ENCODE measurements at places on chromosomes 6 and 20. TPM values are rescaled to one million over a fixed set of nuclear protein-coding genes. Genes with fewer than 3 reads are reported as not detected.
A peak's percentile ranks its signal among the peaks of the same experiment; 100 is the strongest.

GRCh38 chr20:19141998-19142397, 70.4 kb upstream of the SLC24A3 start:
- no peak overlapping the region for H3K27ac ChIP-seq
- DNase-seq, result no peak
- H3K36me3 ChIP-seq, result no peaks in the 10 kb centered on the region
- no peaks in the 10 kb centered on the region for H3K27me3 ChIP-seq

GRCh38 chr20:53331151-53331973, 262.3 kb downstream of the ZNF217 start:
- no peak overlapping the region for H3K27ac ChIP-seq
- peaks cover 5% of the 10 kb centered on the region for H3K36me3 ChIP-seq
- H3K4me1 ChIP-seq, result no peaks in the 10 kb centered on the region
- no peak overlapping the region for H3K4me3 ChIP-seq

DNA sequence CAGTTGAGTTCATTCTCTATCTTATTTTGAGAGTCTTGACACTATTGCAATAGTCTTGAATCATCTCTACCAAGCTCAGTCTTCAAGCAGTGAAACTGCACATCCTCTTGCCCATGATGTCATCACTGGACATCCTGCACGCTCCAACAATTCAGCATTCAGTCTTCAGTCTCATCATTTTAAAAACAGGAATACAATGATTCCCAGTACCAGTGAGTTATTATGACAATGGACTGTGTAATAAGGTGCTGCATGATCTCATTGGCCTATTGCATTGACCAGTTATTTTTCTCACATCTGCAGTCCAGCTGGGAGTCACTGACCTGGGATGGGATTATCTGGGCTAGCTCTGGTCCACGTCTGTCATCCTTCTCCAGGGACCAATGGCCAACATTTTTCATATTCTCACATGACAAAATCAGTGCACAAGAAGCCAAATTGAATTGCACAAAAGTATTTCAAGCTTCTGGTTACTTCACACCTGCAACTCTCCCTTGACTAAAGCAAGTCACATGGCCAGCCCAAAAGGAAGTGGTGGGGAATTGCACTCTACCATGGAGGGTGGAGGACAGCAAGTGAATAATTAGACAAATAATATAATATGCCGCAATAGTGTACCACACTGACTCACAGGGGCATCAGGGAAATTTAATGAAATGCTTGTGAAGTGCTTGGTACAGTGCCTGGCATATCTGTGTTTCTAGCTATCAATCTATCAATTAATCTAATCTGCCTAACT, 6.4 kb upstream of the CST2 start:
- no peak overlapping the region for H3K27ac ChIP-seq
- H3K4me1 ChIP-seq, result no peaks in the 10 kb centered on the region
- H3K4me3 ChIP-seq, result no peak overlapping the region

DNA sequence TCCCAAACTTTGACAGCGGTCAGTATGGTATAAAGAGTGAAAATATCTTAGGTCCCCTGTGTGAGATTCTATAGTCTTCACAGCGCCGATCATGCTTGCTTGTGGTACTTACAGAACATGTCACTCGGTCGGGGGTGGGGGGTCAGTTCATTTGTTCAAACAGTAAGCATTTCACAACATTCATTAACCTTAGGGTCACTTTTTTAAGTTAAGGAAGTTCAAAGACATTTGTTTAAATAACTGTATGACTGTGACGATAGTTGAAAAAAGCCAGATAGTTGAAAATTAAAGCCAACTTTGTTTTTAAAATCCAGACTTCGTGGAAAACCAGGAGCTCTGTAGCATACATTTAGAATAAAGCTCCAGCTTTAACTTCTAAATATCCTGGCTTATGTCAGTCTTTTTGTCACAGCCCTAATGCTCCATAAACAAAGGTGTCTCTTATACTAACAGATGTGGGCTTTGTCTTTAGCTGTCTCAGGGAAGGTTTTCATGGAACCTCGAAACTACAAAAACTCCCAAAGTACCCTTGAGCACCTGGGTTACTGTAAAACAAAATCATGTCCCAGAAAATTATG, 57.9 kb upstream of the PHACTR2 start:
- H3K4me3 ChIP-seq, result no peak overlapping the region
- peaks cover 50% of the 10 kb centered on the region for H3K4me1 ChIP-seq
- no peaks in the 10 kb centered on the region for H3K36me3 ChIP-seq
- no peak overlapping the region for H3K27ac ChIP-seq
- H3K27me3 ChIP-seq, result no peaks in the 10 kb centered on the region

DNA sequence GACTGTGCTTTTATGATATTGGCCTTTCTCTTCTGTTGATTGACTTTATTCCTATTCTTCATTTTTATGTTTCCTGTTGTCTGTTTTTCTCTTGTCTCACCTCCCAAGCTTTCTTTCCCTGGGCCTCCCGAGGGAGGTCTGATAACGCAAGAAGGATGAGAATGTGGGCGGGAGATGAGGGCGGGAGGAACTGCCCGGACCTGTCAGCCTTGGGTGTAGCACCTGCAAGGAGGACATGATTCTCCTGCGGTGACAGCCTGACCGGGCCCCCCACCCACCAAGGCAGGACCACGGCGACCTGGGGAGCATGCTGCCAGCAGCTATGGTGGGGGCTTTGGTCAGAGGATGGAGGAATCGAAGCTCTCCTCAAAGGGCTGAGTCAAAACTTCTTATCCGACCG, 86.9 kb downstream of the PLEKHG1 start:
- no peaks in the 10 kb centered on the region for H3K27me3 ChIP-seq
- H3K4me3 ChIP-seq, result no peak overlapping the region
- DNase-seq, result no peak
- peaks cover 9% of the 10 kb centered on the region for H3K4me1 ChIP-seq
- no peak overlapping the region for H3K27ac ChIP-seq

DNA sequence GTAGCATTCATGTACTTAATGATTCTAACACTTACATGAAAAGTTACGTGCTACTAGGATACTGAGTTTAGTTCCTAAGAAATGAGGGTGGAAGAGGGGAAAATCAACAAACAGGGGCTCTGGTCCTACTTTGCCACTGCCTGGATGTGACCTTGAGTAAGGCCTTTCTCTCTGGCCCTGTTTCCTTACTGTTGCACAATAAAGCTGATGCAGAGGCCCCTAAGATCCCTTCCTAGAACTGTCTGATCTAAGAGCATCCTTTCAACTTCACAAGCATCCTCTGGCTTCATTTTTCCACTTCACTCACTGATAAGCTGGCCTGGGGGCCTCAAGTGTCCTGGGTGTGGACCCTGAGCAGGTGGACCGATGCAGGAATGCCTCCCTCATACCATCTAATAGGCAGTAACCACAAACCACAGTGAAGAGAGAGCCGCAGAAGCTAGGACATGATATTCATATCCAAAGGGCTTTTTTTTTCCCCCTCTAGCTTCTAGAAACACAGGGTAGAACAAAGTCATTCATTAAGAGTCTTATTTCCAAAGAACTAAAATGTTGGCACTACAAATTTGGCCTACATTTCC, 21.6 kb downstream of the FKBP1A start:
- no peak overlapping the region for H3K4me3 ChIP-seq
- no peaks in the 10 kb centered on the region for H3K27me3 ChIP-seq
- DNase-seq, result no peak
- H3K27ac ChIP-seq, result peak overlapping the region; percentile 57

DNA sequence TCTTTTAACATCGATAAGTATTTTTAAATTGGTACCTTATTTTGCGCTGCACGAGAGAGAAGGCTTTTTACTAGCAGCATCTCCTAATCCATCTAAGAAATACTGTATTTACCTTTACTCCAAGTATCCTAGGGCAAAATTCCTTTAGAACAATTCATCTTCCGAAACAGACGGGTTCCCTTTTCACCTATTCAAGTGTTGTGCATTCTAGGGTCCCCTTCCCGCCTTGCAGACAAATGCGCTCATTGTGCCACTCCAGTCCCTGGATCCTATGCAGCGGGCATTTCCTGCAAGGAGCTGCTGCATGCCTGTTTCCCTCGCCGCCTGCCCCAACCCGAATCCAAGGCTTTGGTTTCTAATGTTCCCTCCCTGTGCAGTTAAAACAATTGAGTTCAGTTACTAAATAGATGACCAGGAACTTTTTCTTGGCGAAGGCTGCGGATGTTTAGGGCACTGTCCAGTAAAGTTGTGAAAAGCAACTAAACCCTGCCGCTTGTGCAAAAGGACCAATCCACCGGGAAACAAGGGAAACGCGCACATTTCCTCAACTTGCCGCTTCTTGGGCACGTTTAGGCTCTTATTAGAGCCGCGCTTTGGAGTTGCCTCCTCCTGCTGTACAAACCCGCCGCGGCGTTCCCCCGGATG, 556 bp upstream of the SCAF8 start:
- H3K36me3 ChIP-seq, result no peaks in the 10 kb centered on the region
- peak overlapping the region; percentile 80 for H3K4me3 ChIP-seq
- H3K27me3 ChIP-seq, result no peaks in the 10 kb centered on the region
- DNase-seq, result no peak
- peak overlapping the region; percentile 94 for H3K27ac ChIP-seq
- H3K4me1 ChIP-seq, result peaks cover 24% of the 10 kb centered on the region

- DNase-seq, result no peak
- H3K27ac ChIP-seq, result no peak overlapping the region
Measured at GRCh38 chr20:31476643-31477215, 1.6 kb downstream of the REM1 start.

GRCh38 chr6:54255886-54256285, 52.4 kb upstream of the TINAG start:
- no peaks in the 10 kb centered on the region for H3K36me3 ChIP-seq
- no peak for DNase-seq
- H3K4me1 ChIP-seq, result no peaks in the 10 kb centered on the region

DNA sequence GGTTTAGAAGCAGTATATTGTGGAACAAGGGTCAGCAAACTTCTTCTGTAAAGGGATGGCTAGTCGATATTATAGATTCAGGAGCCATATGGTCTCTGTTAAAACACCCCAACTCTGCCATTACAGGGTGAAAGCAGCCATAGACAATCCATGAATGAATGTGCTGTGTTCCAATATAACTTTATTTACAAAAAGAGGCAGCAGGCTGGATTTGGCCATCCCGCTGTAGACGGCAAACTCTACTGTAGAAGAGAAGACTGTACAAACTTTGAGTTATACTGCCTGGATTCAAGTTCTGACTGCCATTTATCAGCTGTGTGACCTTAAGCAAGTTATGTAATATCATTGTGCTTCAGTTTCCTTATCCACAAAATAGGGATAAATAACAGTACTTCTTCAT, 33.7 kb upstream of the SNX9 start:
- peaks cover 4% of the 10 kb centered on the region for H3K4me1 ChIP-seq
- H3K36me3 ChIP-seq, result no peaks in the 10 kb centered on the region
- H3K27ac ChIP-seq, result no peak overlapping the region

- H3K4me1 ChIP-seq, result peaks cover 3% of the 10 kb centered on the region
- DNase-seq, result peak; percentile 26
- peak overlapping the region; percentile 76 for H3K4me3 ChIP-seq
- H3K36me3 ChIP-seq, result peaks cover 3% of the 10 kb centered on the region
Measured at GRCh38 chr20:23050847-23051627, 1.6 kb upstream of the THBD start.

DNA sequence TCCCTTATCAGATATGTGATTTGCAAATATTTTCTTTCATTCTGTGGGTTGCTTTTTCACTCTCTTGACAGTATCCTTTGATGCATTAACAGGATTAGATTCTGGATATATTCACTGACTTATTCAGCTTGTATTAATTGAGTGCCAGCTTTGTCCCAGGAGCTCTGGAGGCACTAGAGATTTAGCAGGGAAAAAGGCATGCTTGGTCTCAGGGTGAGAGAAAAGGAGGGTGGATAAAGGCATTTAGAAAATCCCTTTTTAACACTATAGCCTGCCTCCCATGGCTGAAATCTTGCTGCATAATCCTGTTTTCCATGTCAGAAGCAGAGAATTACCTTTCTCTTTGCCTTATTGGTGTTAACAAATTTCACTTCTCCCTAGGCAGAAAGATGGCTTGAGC, 28.5 kb upstream of the SIRT5 start:
- H3K4me3 ChIP-seq, result no peak overlapping the region
- H3K27ac ChIP-seq, result no peak overlapping the region
- H3K36me3 ChIP-seq, result no peaks in the 10 kb centered on the region
- no peak for DNase-seq

- H3K27ac ChIP-seq, result no peak within 1 kb of the TSS
- H3K4me1 ChIP-seq, result peaks cover 8% of the 10 kb centered on the region
- H3K27me3 ChIP-seq, result peaks cover 66% of the 10 kb centered on the region
- H3K36me3 ChIP-seq, result peaks cover 5% of the 10 kb centered on the region
Measured at GRCh38 chr20:58515233-58516212, at the start of gene APCDD1L. Gene APCDD1L (minus strand): TSS chr20:58515399. CDS start chr20:58514707, 692 bp downstream.

DNA sequence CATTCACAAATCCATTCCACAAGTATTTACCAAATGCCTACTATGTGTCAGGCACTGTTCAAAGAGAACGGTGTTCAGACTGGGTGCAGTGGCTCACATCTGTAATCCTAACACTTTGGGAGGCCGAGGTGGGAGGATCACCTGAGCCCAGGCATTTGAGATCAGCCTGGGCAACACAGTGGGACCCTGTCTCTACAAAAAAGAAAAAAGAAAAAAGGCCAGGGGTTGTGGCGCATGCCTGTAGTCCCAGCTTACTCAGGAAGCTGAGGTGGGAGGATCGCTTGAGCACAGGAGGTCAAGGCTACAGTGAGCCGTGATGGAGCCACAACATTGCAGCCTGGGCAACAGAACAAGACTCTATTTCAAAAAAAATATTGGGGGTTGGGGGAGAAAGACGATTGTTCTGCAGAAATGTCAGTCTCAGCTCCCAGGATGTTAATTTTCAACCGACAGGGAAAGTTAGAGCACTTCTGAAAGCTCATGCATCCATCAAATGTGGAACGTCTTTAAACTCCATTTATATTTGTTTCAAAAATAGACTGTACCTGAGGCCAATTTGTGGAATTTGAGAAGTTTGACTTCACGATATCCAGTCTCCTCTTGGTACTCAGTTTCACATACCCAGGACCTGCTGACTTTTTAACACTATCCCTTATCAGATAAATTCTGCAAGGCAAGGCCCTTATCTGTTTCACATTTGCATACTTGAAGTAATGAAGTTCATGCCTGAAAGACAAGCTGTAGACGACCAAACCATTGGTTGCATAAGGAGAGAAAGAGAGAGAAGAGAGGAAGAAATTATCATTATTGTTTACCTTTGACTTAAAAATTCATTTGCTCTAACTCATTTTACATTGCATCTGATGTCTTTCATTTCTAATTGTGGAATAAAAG, 14.8 kb upstream of the BTN3A2 start:
- H3K27me3 ChIP-seq, result peaks cover 8% of the 10 kb centered on the region
- peak overlapping the region; percentile 45 for H3K27ac ChIP-seq
- no peak for DNase-seq
- H3K4me1 ChIP-seq, result peaks cover under 1% of the 10 kb centered on the region

DNA sequence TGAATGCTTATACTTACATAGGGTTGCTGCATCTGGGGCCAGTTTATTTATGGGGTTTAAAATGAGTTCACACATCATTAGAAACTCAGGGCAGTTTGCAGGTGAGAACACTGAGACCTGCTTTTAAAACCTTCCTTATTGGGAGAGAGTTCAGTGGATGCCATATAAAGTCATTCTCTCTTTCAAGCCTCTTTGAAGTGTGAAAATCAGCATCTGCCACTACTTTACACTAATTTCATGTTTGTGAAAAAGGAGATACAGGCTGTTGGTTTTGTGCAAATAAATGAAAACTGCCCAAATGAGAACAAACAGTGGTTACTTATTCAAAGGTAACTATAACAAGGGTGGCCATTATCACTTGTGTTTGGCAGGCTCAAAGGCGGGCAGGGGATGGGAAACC, 530.5 kb downstream of the KIF16B start:
- DNase-seq, result no peak
- H3K4me3 ChIP-seq, result no peak overlapping the region
- H3K27ac ChIP-seq, result no peak overlapping the region
- H3K4me1 ChIP-seq, result no peaks in the 10 kb centered on the region

The TMEM14C gene
- 37.5 TPM for total RNA-seq

The PRSS35 gene
- not detected for total RNA-seq

The KCNK15 gene
- not detected for total RNA-seq

The LPA gene
- not detected for total RNA-seq

Measured in T-helper 17 cell (primary cell).